ENCODE measurements at places on chromosomes 4 and X.

DNA sequence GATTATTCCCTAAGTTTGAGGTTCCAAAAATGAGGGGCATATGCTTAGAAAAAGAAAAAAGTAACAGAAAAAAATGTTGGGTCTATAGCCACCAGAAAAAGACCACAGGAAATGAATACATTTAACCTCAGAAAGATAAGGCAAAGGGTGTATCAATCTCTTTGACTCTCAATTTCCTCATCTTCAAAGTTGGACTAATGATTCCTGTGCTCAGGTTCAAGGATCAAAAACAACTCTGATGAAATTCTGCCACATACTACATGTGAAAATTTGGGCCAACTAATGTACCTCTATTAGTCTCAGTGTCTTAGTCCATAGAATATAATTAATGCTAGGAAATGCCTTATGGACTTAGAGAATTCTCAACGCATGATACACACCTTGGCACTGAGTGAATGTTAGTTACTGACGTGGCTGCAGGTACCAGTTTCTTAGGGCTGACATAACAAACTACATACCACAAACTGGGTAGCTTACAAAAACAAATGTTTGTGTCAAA lies 257.7 kb downstream of the ANKRD50 start:
- no peak for DNase-seq

- no peak for DNase-seq
These were observed 19.5 kb downstream of the RELL1 start for GRCh38 chr4:37666625-37667071.

- no peak for DNase-seq
These were observed 9.2 kb downstream of the VSIG4 start for GRCh38 chrX:66030505-66031317.

DNA sequence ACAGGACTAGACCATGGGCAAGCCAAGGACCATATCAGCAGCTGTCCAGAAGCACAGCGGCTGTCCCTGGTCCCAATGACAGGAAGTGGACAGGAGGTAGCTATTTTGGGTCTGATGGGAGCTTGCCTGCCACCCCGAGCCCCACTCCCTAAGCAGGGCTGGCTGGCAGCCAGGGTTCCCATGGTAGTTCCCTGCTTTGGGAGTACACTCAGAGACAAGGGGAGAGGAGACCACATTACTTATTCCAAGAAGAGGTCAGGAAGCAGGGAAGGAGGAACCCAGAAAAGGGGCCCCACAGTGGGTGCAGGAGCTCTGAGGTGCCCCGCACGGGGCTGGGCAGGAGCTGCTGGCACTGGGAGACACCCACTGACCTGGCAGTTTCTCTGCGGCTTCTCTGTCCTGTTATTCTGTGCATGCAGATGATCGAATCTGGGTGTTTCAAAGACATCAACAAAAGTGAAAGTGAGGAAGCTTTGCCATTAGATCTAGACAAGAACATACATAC lies 36.3 kb downstream of the HTT-AS start:
- DNase-seq = no peak

- no peak for DNase-seq
These were observed 23.7 kb upstream of the UNC5C start for GRCh38 chr4:95572304-95572991.

DNA sequence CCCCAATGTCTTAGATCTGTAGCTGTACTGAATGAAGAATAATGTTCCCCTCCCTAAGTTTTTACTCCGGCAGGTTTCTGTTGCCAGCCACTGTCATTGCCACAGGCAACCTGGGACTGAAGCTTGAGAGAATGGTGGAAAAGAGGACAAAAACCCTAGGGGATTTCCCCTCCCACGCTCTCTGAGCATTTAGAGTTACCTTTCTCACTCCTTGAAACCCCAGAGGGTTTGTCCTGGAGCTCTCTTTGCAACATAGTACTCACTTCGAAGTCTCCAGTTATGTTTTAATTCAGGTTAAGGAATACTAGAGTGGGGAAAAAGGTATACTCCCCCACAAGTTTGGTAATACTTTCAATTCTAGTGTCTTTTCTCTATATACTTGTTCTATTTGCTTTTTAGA lies 31.5 kb downstream of the F8 start:
- DNase-seq = no peak

GRCh38 chr4:159341522-159341921 lies 238.6 kb downstream of the RAPGEF2 start:
- DNase-seq = no peak

- DNase-seq = no peak
These were observed 1.8 kb downstream of the ATP11C start for GRCh38 chrX:139930916-139931645.

DNA sequence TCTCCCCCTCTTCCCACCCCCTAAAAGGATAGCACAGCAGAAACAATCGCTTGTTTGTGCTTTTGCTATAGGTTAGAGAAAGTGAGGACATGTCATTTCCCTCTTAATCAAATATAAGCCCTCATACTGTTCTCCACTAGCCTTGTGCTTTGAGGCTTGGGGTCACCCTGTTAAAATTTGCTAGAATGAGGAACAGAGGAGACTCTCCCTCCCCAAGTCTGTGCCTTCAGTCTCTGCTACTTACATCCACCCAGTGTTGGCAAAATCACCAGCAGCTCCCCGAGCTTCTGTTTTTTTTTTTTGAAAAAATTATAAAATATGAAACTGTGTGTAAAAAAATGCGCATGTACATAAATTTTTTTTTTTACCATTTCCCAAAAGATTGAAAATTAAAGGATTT lies 19.3 kb downstream of the KLF3 start:
- DNase-seq = no peak

DNA sequence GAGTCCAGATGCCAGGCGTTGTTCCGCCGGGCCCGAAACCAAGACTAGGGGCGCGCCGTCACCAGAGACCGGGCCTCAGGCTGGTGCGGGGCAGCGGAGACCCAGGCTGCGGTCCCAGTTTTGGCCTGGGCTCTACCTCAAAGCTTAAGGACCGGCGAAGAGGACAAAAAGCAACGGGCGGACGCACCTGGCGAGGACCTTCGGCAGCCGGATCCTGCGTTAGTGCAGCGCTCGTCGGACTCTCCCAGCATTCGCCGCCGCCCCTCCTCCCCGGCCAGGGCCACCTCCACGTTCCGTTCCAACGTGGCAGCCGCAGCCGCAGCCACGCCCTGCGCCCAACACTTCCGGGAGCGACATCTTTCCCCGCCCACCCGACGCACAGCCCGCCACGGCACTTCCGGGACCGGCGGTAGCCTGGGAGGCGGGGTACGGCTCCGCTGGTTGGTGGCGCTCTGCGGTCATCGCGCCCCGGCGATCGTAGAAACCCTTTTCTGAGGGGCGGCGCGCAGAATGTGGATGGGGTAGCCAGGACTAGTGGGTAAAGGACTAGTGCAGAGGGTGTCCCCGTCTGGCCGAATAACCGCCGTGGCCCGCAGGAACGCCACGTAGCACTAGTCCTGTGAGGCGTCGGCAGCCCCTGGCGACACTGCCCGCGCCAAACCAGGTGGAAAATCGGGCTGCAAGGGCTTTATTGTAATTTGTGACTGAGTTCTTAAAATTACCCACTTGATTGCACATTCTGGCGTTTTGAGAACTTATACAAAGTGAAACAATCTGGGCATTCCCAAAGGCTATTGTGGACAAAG lies at the start of gene SEC31A:
Gene SEC31A, minus strand, starts transcription at position 253 of the 806 bp plus-strand sequence. CDS start 9,217 bp downstream, outside the sequence.
- DNase-seq = peak; percentile 97

DNA sequence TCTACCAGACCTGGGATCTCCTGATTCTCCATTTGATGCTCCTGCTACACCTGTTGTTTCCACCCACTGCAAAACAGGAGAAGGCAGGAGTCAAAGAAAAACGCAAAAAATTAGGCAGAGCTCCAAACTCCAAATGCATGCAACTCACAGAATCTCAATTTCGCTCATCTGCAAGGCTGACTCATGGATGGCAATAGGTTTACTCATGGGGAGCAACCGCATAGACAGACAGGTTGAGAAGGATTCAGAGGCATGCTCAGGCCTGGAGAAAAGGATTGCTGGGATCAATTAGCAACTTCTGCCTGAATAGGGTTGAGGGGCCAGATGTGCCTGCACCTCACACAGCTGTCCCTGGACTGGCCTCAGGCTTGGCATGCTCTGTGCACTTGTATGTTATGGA lies 231.0 kb downstream of the LDB2 start:
- DNase-seq = no peak

- DNase-seq = no peak
These were observed 31.5 kb downstream of the SORBS2 start for GRCh38 chr4:185780472-185780871.

- DNase-seq = no peak
These were observed 122.1 kb downstream of the MANBA start for GRCh38 chr4:102638621-102639020.

DNA sequence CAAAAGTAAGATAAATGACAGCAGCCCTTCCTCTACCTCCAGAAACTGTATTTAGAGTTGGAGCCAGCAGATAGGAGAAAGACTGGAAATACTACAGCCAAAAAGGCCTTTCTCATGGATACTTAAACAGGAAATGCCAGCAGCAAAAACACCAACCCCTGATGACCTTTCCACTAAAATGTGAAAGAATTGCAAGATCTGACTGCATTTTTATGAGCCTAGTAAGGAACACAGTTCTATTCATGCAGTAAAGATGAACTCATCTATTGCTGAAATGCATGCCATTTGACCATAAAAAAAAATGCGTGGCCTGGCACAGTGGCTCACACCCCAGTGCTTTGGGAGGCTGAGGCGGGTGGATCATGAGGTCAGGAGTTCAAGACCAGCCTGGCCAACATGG lies 19.9 kb downstream of the ABCG2 start:
- DNase-seq = no peak

DNA sequence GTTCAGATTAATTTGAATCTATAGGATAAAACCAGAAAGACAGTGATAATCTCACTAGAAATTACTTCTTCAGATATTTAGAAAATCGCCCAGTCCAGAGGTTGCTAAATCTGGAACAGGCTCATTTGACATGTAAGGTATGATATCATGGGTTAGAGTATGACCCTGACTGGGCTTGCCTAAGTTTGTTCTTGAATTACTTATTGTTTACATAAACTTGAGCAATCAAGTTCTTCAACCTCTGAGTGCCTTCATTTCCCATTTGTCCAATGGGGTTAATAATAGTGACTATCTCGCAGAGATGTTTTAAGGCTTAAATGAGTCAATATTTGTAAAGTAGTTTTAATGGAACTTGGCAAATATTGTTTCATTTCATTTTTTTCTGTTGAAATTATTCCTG lies 1947.6 kb upstream of the IGFBP7 start:
- no peak for DNase-seq

- no peak for DNase-seq
These were observed 42.5 kb downstream of the RTL9 start for GRCh38 chrX:110401135-110401534.

DNA sequence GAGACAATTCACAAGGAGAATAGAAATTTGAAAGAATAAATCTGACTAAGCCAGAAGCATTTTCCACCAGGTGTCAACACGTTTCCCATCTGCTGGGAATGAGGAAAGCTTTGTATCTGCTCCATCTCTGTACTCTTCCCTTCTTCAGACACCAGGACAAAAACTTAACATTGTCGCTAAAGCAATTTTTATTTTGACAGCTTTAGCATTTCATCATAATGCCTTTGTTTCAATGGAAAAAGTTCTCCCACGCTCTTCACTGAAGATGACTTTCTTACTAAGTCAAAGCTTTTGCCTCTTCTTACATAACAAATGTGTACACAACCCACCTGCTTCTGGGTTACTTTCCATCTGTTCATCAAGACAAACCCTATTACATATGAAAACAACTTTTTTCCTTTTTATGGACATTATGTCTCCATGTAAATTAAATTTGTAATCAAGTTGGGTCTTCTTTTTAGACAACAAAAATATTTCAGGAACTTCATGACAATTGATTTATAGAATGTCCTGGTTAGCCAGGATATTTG lies 141.7 kb upstream of the GUCY1A1 start:
- no peak for DNase-seq

DNA sequence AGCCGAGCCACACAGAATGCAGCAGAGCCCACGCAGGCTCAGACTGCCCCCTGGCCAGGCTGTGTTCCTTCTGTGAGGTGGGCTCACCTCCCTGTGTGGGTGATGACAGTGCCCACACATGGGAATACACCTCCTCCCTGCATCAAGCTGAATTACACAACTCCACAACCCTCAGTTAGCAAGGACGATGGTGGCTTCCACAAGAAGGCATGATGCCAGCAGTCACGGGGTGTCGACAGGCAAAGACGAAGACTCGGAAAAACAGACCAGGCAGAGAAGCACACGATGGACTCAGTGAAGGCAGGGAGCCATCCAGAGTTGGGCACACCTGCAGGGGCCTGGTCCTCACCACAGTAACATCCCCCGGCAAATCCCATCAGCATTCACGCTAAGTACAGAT lies 12.1 kb downstream of the LETM1 start:
- DNase-seq = no peak

DNA sequence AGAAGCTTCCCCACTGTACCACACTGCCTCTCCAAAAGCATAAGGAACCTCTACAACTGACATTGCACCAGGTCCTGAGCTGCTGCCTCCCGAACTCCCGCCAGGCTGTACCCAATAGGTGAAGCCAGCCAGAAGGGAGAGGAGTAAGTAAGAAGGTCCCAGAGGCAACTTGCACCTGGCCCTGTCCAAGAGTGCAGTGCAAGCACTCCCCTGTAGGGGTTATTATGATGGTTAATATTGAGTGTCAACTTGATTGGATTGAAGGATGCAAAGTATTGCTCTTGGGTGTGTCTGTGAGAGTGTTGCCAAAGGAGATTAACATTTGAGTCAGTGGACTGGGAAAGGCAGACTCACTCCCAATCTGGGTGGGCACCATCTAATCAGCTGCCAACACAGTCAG lies 879.3 kb upstream of the SLIT2 start:
- no peak for DNase-seq

DNA sequence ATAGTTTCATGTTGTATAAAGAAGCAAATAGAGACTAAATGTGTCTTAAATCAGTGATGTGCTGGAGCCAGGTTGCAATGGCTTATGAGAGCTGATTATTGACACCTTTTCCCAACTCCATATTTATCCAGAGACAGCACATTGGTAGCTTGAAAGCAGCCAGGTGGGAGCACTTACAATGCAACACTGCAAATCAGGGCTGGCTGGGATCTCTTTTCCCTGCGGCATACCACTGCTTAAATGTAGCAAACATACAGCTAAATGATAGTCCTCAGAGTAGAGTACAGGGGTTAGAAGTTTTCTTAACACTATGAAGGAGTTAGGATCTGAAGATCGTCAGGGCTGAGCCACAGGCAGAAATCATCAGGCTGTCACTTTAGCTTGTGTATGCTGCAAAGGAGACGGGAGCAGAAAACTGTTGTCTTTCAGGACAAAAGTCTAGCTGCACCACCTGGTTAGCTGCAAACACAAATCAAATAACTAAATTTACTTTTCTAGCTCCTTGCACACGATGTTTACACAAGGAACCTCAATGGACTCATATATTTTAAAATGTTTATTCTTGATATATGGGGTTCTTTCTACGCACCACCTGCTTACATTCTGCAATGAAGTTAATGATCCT lies 527.3 kb downstream of the TLL1 start:
- DNase-seq = no peak

DNA sequence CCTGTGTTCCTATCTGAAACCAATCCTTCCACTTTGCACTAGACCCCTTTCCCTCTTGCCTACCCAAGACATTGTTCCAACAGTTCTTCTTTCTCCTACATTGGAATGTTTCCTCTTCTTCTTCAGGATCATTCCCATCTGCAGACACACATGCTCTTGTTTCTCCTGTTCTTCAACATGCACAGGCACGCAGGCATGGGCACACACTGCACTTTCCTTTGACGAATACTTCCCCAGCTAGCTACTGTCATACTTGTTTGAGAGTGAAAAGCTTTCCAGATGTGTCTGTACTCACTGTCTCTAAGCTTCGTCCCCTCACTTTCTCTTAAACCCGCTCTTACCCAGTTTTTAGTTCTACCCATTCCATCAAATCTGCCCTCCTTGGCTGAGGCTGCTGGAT lies 31.8 kb upstream of the ERVMER34-1 start:
- no peak for DNase-seq

GRCh38 chr4:187919966-187920365 lies 75.6 kb upstream of the ZFP42 start:
- DNase-seq = no peak

Measured in stimulated activated CD8-positive, alpha-beta memory T cell treated with anti-CD3 and anti-CD28 coated beads, Interleukin-15, amount 100 ng/mL, for 24 hours (primary cell).